ENCODE measurements at places on chromosomes 7 and 10.
A peak's percentile ranks its signal among the peaks of the same experiment; 100 is the strongest.

DNA sequence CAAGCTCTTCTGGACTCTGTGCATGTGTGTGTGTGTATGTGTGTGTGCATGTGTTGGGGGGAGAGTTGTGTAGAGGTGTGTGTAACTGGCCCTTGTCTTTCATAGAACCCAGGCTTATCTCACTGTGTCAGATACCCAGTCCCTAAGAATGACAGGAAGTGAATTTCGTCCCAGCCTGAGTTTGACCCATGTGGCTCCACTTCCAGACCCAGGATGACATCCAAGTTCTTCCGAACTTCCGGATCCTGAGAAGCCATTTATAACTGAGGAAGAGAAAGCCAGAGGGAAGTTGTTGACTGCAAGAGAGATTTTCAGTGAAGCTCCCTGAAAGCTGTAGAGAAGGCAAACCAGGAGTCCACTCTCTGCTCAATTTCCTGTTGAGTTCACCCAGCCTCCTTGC, 53.2 kb downstream of the ADRB1 start:
- no peak for DNase-seq

- no peak for DNase-seq
These were observed at the start of gene TMEM178B for GRCh38 chr7:141073641-141074161. Gene TMEM178B (plus strand): TSS chr7:141074064.

DNA sequence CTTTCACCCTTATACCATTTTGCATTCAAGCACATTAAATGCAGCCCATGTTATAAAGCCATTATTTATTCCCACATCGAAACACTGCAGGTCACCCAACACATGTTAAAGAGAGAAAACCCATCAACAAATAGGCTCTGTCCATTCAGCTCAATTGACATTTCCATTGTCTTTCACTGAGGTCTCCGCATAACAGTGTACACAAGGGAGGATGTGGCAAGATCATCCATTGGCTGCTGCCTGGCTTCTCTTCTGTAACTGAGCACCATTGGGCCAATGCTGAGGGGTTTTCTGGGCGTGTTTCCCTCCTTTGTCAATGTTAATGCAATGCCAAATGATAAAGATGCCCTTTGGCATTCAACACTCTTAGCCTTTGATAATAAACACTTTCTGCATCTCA, 278.1 kb upstream of the SP4 start:
- DNase-seq: no peak

GRCh38 chr10:60525716-60526585, 136.3 kb upstream of the ANK3 start:
- no peak for DNase-seq

GRCh38 chr7:128003167-128003566, 28.1 kb downstream of the LRRC4 start:
- DNase-seq: no peak

- DNase-seq: no peak
These were observed 80.5 kb downstream of the MET start for GRCh38 chr7:116752305-116753074.

GRCh38 chr7:41544241-41544640, 158.6 kb downstream of the INHBA start:
- DNase-seq: no peak

- DNase-seq: no peak
These were observed 377.7 kb upstream of the FZD8 start for GRCh38 chr10:36019749-36020148.

DNA sequence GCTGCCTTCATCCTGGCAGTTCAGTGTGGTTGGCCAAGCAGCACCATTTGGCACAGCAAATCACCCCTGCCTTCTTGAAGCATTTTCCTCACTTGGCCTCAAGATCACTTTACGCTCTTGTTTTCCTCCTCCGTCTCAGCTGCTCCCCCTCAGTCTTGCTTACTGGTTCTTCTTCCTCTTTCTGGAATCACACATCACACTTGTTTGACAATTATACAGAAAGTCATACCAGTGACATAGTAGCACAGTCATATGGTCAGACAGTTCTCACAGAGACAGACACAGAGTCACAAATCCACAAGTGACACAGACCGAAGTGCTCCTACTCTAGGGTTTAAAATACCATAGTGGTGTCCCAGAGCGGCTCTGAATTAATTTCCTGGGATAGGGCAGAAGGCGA, 43.8 kb upstream of the ARL4A start:
- DNase-seq: no peak

DNA sequence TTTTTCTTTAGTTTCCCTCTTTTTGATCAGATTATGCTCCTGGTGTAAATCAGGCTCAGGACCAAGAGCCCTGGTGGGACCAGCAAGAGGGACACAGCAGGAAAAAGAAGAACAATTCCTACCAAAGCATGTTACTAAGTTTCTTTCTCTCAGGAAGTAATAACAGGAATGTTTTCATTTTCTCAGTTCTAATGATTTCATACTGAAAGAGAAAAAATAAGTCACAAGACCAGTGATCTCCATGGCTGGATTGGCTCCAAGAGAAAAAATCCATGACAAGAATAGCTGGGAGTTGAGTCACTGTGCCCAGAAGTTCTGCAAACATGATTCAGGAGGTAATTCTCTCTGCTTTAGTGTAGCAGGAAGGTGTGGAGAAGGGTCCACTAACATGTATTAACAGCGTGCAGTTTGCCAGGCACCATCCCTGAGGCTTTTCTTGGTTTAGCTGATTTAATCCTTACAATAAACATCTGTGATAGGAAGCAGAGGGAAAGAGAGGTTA, 23.8 kb upstream of the IFIT2 start:
- DNase-seq: no peak

GRCh38 chr7:30815388-30815854, 44.2 kb downstream of the MINDY4 start:
- no peak for DNase-seq

DNA sequence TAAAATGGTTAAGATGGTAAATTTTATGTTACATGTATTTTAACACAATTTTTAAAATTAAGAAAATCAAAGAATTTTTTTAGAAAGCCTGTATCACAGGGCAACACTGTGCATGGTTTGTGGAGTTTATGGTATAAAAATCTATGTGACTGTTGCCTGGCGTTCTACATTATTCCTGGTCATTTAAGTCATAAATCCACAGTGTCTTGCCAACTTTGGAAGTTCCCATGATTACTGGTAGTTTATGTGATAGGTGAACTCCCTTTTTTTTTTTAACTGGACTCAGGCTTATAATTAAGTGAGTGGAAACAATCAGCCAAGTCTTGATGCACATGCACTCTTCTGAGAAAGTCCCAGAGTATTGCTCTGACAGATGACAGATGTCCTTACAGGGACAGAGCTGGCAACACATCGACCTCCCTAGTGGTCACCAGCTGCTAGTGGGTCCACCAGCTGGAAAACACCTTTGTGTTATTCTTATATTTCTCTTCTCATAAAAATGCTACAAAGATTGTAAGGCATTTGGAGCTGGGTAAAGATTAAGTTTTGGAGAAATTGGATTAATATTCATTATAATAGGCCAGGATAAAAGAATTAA, 8.8 kb upstream of the STN1 start:
- DNase-seq: no peak

- peak; percentile 66 for DNase-seq
These were observed 75.2 kb downstream of the DNAJB6 start for GRCh38 chr7:157412021-157412443.

DNA sequence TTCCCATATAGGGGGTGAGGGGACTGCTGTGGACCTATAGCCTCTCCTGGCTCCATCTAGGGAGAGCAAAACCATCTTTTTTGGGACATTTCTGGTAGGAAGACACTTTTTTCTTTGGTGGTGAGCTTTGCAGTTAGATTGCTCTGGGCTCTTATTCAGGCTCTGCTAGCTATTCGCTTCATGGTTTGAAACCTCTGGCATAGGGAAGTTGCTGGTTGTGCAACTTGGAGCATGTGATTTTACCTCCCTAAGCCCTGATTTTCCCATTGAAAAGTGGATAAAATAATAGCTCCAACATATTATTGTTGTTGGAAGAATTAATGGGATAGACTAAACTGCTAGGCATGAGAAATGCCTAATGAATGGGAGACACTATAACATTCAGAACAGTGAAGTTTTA, 69.6 kb downstream of the CYP26A1 start:
- no peak for DNase-seq

DNA sequence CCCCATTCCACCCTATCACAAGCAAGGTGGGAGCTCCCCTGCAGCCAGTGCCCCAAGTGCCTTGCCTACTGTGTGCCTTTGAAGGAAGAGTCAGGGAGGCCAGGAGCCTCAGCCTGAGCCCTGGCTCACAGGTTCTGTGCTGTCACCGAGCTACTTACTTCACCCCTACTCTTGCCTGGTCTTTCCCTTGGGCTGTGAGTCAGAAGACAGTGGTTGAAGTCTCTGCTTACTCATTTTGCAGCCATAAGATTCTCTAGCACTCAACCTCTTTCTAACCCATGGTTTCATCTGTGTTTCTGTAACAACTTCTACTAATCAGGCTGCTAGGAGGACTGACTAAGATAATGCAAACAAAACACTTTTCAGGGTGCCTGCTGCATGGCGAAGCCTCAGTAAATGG, 114.5 kb downstream of the PLCE1 start:
- no peak for DNase-seq

- DNase-seq: no peak
These were observed 3.8 kb downstream of the RTKN2 start for GRCh38 chr10:62264702-62265436.

GRCh38 chr10:114223066-114223465, 16.0 kb upstream of the VWA2 start:
- no peak for DNase-seq

- no peak for DNase-seq
These were observed 337.7 kb upstream of the AOAH start for GRCh38 chr7:37061849-37062559.

DNA sequence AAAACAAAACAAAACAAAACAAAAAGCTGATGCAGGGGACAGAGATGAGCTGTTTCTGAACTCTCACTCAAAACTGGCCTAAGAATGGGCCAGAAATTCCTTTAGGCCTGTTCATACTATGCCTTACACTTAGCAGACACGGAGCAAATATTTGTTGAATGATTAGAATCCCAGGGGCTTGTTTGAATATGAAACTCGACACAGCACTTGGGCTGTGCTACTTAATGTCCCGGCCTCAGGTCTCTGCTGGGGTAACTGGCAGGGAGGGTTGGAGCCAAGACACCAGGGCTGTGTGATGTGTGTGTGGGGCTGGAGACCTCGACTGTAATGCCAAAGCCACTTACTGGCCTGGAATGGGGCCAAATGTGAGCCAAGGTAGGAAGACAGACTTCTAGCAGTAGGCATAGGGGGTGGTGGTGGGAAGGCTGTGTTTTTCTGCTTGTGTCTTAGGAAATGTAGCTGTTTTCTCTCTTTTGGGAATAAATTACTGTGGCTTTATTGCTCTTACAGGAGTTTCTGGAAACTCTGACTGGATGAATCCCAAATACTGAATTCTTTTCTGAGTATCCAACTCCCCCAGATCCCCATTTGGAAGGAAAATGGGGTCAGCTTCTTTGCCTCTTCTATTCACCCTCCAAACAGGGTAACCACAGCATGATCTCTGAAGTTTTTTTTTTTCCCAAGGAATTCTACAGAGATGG, 66.7 kb downstream of the EMX2 start:
- DNase-seq: no peak

DNA sequence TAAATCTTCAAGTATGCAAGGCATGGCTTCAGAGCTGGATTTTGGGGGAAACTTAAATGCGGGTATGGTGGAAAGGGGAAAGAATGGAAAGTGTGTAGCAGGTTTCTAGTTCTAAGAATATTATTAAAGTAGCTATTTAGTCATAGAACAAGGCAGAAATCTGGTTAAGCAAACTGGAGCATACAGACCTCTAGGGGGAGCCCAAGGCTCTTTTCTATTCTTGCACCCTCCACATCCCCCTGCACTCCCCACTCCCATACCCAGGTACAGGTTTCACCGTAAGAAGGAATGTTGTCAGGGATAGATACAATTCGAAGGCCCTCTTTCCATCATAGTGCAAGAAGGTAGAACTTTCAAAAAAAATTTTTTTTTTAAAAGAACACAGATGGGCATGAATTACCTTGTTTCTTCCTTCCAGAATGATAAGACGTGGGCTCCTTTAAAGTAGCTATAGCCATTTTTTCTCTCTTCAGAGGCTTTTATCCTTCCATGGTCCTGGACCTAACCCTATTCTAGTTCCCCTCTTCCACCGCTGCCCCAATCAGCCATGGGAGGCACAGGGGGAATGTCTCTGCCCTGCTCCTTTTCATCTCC, 41.5 kb upstream of the SMIM30 start:
- no peak for DNase-seq

DNA sequence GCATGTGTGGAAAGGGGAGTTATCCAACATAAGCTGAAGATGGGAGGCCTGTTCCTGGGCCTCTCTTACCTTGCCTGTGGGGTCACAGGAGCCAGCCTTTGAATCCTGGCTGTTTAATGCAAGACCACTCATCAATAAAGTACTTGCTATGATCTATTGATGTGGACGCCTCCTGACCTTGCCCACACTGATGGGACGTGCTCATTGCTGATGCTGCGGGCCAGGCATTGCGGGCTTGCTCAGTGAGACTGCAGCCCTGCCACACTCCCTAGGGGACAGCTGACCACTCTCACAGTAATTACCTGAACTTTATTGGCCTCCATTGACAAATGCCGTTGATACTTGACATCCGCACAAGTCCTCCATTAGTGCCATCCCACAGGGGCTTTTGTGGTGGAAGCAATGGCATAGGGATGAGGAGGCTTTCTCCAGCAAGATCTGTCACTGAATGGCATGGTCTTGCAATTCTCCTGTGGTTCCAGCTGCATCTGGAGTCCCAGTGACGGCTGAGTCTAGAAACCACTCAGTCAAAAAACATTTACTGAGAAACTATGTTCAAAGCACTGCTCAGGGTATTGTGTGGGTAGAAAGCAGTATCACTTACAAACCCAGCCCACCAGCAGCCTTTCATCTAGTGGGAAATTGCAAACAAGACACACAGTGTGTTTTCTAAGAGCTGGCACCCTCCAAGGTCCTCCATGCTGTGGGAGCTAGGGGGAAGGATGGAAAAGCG, 135.1 kb upstream of the YAE1 start:
- DNase-seq: no peak

DNA sequence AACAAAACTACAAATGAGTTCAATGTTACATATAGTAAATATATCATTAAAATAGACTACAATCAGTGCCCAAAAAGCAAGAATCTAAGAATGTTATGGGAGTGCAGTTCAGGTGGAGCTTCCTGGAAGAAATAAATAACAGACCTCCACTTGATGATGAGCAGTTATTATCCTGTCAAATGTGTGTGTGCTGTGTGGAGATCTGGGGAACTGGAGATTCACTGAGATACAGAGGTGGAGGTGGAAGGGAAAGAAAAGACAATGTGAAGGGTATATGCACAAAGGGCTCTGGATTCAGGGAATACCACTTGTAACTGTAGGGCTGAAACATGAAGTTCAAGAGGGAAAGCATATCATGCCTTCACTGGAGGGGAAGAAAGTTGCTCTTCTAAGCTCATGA, 331.1 kb downstream of the SEMA3D start:
- DNase-seq: no peak

DNA sequence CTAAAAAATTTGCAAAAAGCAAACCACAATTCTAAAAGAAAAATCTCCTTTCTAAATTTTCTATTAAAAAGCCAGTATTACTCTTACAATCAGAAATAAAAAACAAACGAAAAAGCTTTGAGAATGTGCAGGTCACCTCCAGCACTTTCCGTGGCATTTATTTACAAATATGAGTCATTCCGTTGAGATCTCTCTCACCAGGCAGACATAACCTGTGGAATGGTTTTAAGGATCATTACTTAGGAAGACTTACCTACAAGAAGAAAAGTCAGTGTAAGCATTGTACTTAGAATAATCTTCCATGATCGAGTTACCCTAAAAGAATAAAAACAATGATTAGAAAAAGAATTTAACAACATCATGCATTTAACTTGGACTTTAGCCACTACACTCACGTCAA, 3.3 kb downstream of the SUN3 start:
- no peak for DNase-seq

- no peak for DNase-seq
These were observed 155.1 kb downstream of the OR13A1 start for GRCh38 chr10:45160271-45160670.
